ENCODE measurements at places on chromosomes 4 and X.
A peak's percentile ranks its signal among the peaks of the same experiment; 100 is the strongest.

DNA sequence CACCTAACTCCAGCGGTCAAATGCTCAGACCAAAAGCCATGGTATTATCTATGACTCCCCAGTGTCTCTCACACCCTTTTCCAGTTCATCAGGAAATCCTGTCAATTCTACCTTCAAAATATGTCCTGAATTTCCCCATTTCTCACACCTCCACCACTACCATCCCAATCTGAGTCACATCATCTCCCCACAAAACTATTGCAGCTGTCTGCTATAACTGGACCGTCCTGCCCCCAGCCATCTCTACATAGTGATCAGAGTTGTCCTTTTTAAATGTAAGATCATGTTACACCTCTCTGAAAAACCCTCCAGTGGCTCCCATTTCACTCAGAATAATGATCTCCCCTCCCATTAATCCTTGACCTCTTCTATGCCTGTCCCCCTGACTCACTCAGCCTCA lies 6.8 kb upstream of the ODAPH start:
- DNase-seq = no peak

GRCh38 chr4:150006197-150006596 lies 72.0 kb upstream of the DCLK2 start:
- DNase-seq = peak; percentile 76

DNA sequence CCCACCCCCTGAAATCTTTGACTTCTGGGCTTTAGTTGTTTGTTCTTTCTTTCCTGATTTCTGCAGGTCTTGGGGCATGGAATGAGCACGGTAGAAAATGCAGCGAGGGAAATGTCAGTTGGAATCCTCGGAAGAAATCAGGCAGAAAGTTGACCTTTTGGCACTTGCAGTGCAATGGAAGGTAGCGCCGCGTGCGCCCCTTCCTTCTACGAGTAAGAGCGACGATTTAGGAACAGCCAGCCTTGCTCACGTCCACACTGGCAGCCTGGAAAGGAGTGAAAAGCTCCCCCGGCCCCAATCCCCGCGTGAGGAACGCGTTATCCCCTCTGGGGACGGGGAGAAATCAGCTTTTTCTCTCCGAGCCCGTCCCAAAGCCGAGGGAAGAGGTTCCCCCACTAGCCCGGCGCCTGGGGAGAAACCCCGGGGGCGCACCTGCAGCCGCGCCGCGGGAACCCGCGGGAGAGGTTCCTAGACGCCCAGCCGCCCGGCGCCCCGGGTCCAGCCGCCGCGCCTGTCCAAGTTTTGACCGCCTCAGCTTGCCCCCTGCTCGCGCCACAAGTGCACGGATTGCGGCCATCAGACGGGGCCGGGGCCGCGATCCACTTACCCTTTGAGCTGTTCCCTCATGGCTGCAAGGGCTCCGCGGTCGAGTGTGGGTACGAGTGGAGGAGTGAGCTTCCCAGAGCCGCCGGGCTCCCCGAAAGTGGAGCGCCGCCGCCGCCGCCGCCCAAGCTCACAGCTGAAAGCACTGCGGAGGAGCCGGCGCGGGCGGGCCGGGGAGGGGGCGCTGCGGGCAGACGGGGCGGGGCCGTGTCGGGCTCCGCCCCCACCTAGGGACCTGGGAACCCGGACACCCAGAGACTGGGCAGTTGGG lies 194.6 kb upstream of the FTHL17 start:
- DNase-seq = peak; percentile 27

GRCh38 chr4:24686866-24687692 lies 102.7 kb upstream of the DHX15 start:
- DNase-seq = peak; percentile 7

DNA sequence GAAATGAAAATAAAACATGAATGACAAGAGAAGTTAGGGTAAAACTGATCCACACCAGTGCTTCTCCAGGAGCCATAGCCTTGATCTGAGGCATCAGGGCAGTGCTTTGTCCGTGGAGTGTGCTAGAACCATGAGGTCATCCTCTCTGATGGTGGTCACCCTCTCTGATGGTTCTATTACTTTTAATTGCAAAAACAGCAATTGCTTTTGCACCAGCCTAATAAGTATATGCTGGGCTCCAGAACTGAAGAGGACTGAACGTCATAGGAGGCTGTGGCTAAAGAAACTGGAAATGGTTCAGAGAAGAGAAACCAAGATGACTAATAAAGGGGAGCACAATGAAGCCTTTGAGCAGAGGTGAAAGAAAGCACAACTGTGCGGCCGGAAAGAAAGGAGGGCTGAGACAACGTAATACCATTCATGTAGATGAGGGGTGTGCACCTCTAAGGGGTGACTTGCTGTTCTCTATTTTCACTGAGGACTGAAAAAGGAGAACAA lies 17.0 kb upstream of the TMEM154 start:
- DNase-seq = no peak

GRCh38 chr4:40789771-40790170 lies 40.0 kb downstream of the NSUN7 start:
- no peak for DNase-seq

- no peak for DNase-seq
Measured at GRCh38 chrX:68114573-68115129, 318.6 kb downstream of the OPHN1 start.

DNA sequence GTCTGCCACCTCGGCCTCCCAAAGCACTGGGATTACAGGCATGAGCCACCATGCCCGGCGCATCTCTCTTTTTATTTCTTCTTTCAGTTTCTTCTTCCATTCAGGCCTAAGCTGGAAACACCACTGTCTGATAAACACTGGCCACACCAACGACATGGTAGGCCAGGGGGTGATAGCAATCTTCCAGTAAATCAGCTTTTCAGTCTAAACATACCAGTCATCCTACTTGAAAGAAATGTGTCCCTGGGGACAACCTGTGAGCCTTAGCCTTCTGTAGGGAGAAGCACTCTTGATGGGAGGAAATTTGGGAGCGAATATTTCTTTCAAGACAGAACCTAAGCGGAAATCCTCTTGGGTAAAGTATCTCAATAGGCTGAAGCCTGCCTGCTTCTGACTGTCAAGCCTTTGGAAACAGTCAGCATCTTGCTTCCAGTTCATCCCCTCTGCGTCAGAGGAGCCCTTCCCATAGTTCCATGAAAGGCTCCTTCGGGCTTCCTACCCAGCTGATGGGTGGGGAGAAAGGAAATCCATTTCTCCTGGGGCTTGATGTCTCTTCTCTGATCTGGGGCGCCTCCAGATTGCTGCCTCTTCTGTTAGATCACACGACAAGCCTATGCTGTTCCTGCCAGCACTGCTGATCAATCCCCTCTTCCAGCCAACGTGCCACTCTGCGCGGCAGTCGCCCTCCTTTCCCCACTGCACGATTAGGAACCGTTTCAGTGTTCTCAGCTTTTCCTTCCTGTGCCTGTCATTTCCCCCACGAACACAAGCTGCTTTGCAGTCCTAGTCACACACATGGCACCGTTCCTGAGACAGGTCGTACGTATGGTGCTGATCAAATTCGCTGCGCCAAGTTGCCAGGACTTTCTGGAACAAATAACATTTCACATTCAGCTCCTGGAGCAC lies 49.5 kb upstream of the CBR4 start:
- peak; percentile 62 for DNase-seq

GRCh38 chrX:132532913-132533312 lies 44.1 kb upstream of the MBNL3 start:
- DNase-seq = peak; percentile 41

DNA sequence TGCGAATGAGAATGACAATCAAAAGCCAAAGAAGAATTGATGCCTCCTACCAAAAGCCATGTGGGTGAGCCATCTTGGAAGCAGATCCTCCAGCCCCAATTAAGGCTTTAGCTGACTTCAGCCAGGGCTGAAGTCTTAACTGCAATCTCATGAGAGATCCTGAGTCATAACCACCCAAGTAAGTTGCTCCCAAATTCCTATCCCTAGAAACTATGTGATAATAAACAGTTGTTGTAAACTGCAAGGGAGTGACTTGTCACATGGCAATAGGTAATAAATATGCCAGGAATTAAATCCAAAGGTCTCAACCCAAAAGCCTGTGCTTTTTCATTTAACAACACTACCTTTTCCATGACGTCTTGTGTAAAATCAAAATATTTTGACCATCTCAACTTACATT lies 154.2 kb upstream of the TBL1X start:
- peak; percentile 64 for DNase-seq

- DNase-seq = peak; percentile 4
Measured at GRCh38 chr4:140372751-140373327, 607 bp upstream of the SCOC start.

GRCh38 chr4:147246096-147246495 lies 234.8 kb upstream of the EDNRA start:
- no peak for DNase-seq

DNA sequence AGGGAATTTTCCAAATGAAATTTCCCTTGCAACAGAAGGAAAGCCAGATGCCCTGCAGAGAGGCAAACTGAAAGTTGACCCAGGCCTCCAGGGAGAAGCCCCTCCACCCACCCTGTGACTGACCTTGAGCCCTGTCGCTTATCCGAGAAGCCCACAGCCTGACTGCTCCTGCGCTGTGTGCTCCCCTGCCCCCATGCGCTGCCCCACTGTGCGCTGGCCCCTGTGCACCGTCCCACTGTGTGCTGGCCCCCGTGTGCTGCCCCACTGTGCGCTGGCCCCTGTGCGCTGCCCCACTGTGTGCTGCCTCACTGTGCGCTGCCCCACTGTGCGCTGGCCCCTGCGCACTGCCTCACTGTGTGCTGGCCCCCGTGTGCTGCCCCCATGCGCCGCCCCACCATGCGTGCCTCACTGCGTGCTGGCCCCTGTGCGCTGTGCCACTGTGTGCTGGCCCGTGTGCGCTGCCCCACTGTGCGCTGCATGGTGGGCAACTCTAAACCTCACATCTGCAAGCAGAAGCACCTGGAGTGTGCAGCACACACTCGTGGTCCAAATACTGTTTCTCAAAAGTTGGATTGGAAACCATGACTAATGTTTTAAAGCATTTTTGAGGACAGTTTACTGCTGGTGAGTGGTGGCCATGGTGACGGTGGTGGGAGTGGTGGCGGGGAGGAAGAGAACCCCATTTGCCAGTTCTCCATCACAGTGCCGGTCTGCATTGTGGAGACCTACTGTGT lies 8.3 kb upstream of the GRPEL1 start:
- DNase-seq = peak; percentile 21

- no peak for DNase-seq
Measured at GRCh38 chr4:141155586-141155985, 22.3 kb upstream of the RNF150 start.

GRCh38 chr4:35757836-35758235 lies 486.5 kb downstream of the ARAP2 start:
- no peak for DNase-seq

GRCh38 chr4:182179105-182179504 lies 64.1 kb upstream of the TENM3 start:
- peak; percentile 61 for DNase-seq

- DNase-seq = peak; percentile 38
Measured at GRCh38 chr4:60656171-60656570, 544.0 kb upstream of the ADGRL3 start.

DNA sequence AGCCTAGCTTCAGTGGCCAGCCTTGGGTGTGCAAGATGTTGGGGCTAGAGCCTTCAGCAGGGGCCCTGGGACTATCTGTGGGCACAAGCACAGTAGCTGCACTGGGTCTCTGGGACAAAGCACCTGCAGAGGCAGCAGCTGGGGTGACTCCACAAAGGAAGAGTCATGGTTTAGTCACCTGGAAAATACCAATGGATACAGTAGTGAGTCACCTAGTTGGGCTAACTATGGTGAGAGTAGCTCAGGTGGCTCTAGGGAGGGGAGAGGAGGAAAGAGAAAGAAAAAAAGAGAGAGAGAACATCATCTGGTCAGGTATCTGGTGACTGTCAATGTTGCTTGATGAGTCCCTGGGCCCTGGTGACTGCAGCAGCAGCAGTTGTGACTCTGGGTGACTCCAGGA lies 72.9 kb upstream of the SPIN4 start:
- no peak for DNase-seq

DNA sequence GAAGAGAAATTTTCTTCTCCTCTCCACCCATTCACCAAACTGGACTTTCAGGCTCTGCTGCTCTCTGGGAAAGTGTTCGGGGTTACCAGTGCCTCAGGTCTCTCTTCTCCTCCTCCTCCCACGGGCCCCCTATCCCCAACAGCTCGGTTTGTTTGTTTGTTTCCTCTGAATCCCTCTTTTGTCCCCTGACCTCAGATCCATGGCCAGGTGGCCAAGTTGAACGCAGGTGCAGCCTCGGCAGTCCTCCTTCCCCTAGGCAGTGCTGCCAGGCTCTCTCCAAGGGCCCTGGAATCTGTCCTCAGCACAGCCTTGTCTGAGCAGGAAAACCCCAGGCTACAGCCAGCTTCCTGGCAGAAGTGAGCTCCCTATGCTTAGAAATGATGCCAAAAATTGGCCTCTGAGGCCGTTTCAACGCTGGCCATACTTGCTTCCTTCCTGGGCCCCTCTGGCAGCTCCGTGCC lies 60.0 kb downstream of the FHDC1 start:
- DNase-seq = no peak

DNA sequence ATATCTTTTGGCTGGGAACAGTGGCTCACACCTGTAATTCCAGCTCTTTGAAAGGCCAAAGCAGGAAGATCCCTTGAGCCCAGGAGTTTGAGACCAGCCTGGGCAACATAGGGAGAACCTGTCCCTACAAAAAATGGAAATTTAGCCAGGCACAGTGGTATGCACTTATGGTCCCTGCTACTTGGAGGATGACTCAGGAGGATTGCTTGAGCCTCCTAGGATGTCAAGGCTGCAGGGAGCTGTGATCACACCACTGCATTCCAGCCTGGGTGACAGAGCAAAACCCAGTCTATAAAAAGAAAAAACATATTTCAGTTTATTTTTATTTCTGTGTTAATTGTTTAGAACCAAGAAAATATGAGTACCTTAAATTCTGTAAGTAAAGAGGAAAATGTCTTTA lies 123.7 kb downstream of the CBR4 start:
- DNase-seq = peak; percentile 88

GRCh38 chrX:81957318-81957717 lies 755.4 kb downstream of the SH3BGRL start:
- DNase-seq = peak; percentile 0

DNA sequence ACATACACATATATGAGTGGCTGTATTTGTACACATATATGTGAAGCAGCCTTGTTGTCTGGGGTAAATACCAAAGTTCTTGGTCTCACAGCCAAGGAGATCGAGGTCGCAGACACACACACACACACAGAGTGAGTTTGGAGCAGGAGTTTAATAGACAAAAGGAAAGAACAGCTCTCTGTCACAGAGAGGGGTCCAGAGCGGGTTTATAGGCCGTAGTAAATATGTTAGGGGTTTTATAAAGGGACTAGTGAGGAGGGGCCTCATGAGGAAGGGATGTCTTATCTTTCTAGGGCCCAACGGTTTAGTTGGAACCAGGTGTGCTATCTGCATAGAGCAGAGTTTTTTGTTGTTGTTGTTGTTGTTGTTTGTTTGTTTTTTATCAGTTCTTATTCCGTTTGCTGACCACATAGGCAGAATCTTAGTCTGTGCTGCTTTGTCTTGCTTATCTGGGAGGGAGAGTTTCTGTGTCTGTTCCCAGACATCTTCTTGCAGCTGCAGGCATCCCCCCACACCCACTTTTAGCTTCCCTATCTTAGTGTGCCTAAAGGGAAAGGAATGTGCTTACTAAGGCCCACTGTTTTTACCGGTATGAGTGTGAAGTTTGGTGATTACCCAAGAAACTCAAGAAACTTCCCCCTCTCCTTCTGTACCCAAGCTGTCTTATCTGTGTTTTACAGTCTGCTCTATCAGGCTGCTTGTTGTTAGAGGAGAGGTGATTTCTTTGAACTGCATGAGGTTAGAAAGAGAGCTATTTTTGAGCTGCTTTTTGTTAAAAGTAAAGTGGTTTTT lies 91.9 kb downstream of the TENT5D start:
- DNase-seq = peak; percentile 35

- DNase-seq = no peak
Measured at GRCh38 chrX:72057331-72057730, 74.4 kb downstream of the RTL5 start.

All from fibroblast of skin of right biceps (primary cell).